Stimulated activated naive CD8-positive, alpha-beta T cell treated with anti-CD3 and anti-CD28 coated beads, Interleukin-15, amount 100 ng/mL, for 72 hours (primary cell): ENCODE measurements at places on chromosomes 11 and 22.
A peak's percentile ranks its signal among the peaks of the same experiment; 100 is the strongest.

GRCh38 chr22:36331306-36331911, 56.4 kb downstream of the MYH9 start:
- DNase-seq: peak; percentile 69

- DNase-seq: no peak
Measured at GRCh38 chr22:48756146-48757111, 1071.2 kb downstream of the BRD1 start.

GRCh38 chr11:40271361-40271760, 1188.1 kb downstream of the LRRC4C start:
- no peak for DNase-seq

GRCh38 chr22:29625090-29625825, 21.8 kb downstream of the NF2 start:
- DNase-seq: no peak
